ENCODE measurements at places on chromosomes 16 and 17. TPM values are rescaled to one million over a fixed set of nuclear protein-coding genes. Genes with fewer than 3 reads are reported as not detected.

Gene KRTAP2-3
- total RNA-seq = not detected

Gene TMEM219
- 74.5 TPM for total RNA-seq

Gene CAPNS2
- total RNA-seq = 28.0 TPM

Gene ZACN
- total RNA-seq = not detected

Gene SDK2
- total RNA-seq = 4.9 TPM

Gene TEDC2
- total RNA-seq = 3.1 TPM

Gene MED9
- total RNA-seq = 6.5 TPM

Gene TBX6
- 3.6 TPM for total RNA-seq

Gene TNK1
- total RNA-seq = 6.1 TPM

Gene SHCBP1
- 7.7 TPM for total RNA-seq

Gene CAVIN1
- 67.0 TPM for total RNA-seq

Gene RASL10B
- total RNA-seq = 0.32 TPM

Gene CD300LG
- total RNA-seq = 0.28 TPM

Gene KCTD19
- not detected for total RNA-seq

Gene CLEC3A
- total RNA-seq = not detected

Gene HOXB9
- total RNA-seq = not detected

Gene RNF43
- total RNA-seq = 7.4 TPM

Gene NPB
- total RNA-seq = 0.24 TPM

Gene CLDN9
- total RNA-seq = not detected

Gene SLFN11
- 6.6 TPM for total RNA-seq

Gene SLC4A1
- not detected for total RNA-seq

Gene GNGT2
- total RNA-seq = 0.28 TPM

Gene EIF3C
- 318 TPM for total RNA-seq

Gene RNF112
- total RNA-seq = 1.1 TPM

Gene CSF3
- 0.64 TPM for total RNA-seq

Gene STH
- total RNA-seq = not detected

Gene NEUROD2
- not detected for total RNA-seq

Gene CA4
- total RNA-seq = 0.36 TPM

Gene ABCC3
- total RNA-seq = 17.6 TPM

Gene PYY
- total RNA-seq = not detected

Gene MYH2
- total RNA-seq = 0.56 TPM

Gene TUBB3
- 22.0 TPM for total RNA-seq

Gene EVPLL
- total RNA-seq = 5.3 TPM

Gene SLC2A4
- 0.68 TPM for total RNA-seq

Gene ANKRD13B
- total RNA-seq = 2.7 TPM

Gene ATP1B2
- 0.36 TPM for total RNA-seq

Gene ZNF764
- total RNA-seq = 3.0 TPM

Gene SEZ6L2
- 2.9 TPM for total RNA-seq

Gene TRIM72
- 0.04 TPM for total RNA-seq

Gene PRKCB
- total RNA-seq = 0.76 TPM

Gene CD79B
- total RNA-seq = 1.9 TPM

Gene TBC1D3E
- total RNA-seq = not detected

Gene JPH3
- total RNA-seq = 0.16 TPM

Gene MT1G
- 26.3 TPM for total RNA-seq

Gene CD300E
- 0.12 TPM for total RNA-seq

Gene GPRC5B
- total RNA-seq = 3.1 TPM

Gene UBN1
- 12.0 TPM for total RNA-seq

Gene TLCD2
- total RNA-seq = 10.9 TPM

Gene KRTAP4-9
- total RNA-seq = not detected

Gene CMTM2
- total RNA-seq = not detected

Gene CA5A
- not detected for total RNA-seq

Gene PIMREG
- 4.8 TPM for total RNA-seq

Gene TELO2
- 21.3 TPM for total RNA-seq

Gene PLK1
- total RNA-seq = 29.9 TPM
